Cardiac muscle cell (in vitro differentiated cells and primary cell): ENCODE measurements at places on chromosomes 13 and 19. TPM values are rescaled to one million over a fixed set of nuclear protein-coding genes. Genes with fewer than 3 reads are reported as not detected.

Gene TPGS1
- 55.8 and 56.2 TPM in 2 replicates for polyA plus RNA-seq

Gene DENND1C
- 1.8 and 10.4 TPM in 2 replicates for polyA plus RNA-seq

Gene GDF15
- polyA plus RNA-seq: 2.4 and 8.2 TPM in 2 replicates

Gene AXL
- 16.6 and 26.2 TPM in 2 replicates for polyA plus RNA-seq

Gene REEP6
- 74.7 and 99.8 TPM in 2 replicates for polyA plus RNA-seq

Gene CEACAM8
- polyA plus RNA-seq: 0.19 and 0.46 TPM in 2 replicates

Gene ICAM4
- polyA plus RNA-seq: 19.0 and 24.0 TPM in 2 replicates

Gene IRGQ
- polyA plus RNA-seq: 21.1 and 22.4 TPM in 2 replicates

Gene ZNF571
- polyA plus RNA-seq: 4.8 and 6.1 TPM in 2 replicates

Gene PRSS57
- 0.22 TPM in 1 of 2 replicates, not detected in the other for polyA plus RNA-seq

Gene ADAT3
- polyA plus RNA-seq: 5.9 and 14.3 TPM in 2 replicates

Gene ZNF578
- 2.6 and 3.1 TPM in 2 replicates for polyA plus RNA-seq

Gene TEX101
- not detected in 2 replicates for polyA plus RNA-seq

Gene PPP1R13L
- 39.5 and 54.1 TPM in 2 replicates for polyA plus RNA-seq

Gene NPHS1
- 0.37 TPM in 1 of 2 replicates, not detected in the other for polyA plus RNA-seq

Gene UPK1A
- 0.67 and 1.4 TPM in 2 replicates for polyA plus RNA-seq

Gene PIAS4
- polyA plus RNA-seq: 9.6 and 11.3 TPM in 2 replicates

Gene ACOD1
- polyA plus RNA-seq: not detected in 2 replicates

Gene ERICH4
- not detected in 2 replicates for polyA plus RNA-seq

Gene ZNF208
- not detected in 2 replicates for polyA plus RNA-seq

Gene RASAL3
- 0.46 TPM in 1 of 2 replicates, not detected in the other for polyA plus RNA-seq

Gene WDR88
- 0.78 and 0.79 TPM in 2 replicates for polyA plus RNA-seq

Gene CFD
- 3.1 and 6.5 TPM in 2 replicates for polyA plus RNA-seq

Gene KLF1
- 1.3 and 1.4 TPM in 2 replicates for polyA plus RNA-seq

Gene CD37
- 11.9 and 17.9 TPM in 2 replicates for polyA plus RNA-seq

Gene SIGLEC9
- polyA plus RNA-seq: not detected in 2 replicates

Gene FBXO17
- 39.3 and 65.3 TPM in 2 replicates for polyA plus RNA-seq

Gene RASIP1
- polyA plus RNA-seq: 1.5 and 2.9 TPM in 2 replicates

Gene MLNR
- polyA plus RNA-seq: 0.14 TPM in 1 of 2 replicates, not detected in the other
